Activated T-cell treated with anti-CD3 and anti-CD28 coated beads for 48 hours (primary cell): ENCODE measurements at places on chromosomes 13 and 19.

GRCh38 chr19:34370983-34371382 is 6.0 kb downstream of the GPI start:
- no peak for DNase-seq

- no peak for DNase-seq
These were observed 391.0 kb upstream of the SLITRK5 start for GRCh38 chr13:87280139-87280538.

- DNase-seq: no peak
These were observed 7.9 kb upstream of the GGACT start for GRCh38 chr13:100596516-100596915.

DNA sequence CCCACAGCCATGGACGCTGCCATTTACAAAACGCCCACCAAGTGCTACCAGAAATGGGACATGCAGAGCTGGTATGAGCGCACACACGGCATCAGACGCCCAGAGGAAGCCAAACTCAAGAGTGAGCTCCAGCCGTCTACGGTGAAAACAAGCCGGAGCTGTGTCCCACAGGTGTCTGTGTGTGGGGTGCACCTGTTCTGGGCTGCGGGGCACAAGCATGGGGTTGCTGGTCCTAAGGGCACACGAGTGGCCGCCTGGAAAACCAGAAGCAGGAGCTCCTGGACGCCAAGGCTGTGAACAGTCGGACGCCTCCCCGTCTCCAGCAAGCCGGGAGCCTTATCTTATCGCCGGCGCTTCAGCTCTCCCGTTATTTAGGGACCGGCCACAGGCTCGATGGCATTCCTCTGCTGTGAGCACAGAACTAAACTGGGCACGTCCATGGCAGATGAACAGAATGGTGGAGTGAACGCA is 1.3 kb downstream of the ADPRHL1 start:
- DNase-seq: no peak
